Activated CD4-positive, alpha-beta T cell treated with anti-CD3 and anti-CD28 coated beads, Interleukin-2, amount 50 U/mL, for 4 hours (primary cell): ENCODE measurements at places on chromosomes 4 and X.

DNA sequence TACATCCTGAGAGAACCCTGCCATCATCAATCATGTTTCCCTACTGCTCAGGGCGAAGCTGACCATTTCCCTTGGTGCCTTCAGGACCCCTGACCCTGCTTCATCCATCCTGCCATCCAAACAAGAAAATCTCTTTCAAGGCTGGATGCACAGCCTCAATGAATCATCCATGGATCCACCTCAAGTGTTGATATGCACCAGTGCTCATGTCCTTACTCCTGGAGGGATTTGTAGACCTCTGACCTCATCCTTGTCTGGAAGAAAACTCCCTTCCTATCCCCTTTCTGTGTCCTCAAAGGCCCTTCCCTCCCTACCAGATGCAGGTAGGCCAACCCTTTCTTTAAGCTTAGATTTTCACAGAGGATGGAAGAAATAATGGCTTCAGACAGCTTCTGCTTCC lies 24.6 kb downstream of the BEX3 start:
- DNase-seq, result no peak

DNA sequence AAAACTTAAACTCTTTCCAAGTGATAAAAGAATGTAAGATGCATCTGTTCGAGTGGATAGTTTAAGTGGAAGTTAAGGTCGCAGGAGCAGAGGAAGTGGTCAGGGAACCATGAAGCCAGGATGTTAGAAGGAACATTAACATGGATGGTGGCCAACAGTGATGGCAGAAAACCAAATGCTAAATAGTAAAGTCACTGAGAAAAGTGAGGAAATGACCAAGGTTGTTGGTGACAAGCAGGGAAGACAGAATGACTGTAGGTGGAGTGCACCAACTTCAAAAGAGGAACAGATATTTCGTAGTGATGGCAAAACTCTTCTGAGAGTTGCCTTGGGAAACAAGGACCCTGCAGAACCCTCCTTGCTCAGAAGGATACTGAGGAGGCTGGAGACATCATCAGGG lies 226.2 kb downstream of the PALLD start:
- no peak for DNase-seq

DNA sequence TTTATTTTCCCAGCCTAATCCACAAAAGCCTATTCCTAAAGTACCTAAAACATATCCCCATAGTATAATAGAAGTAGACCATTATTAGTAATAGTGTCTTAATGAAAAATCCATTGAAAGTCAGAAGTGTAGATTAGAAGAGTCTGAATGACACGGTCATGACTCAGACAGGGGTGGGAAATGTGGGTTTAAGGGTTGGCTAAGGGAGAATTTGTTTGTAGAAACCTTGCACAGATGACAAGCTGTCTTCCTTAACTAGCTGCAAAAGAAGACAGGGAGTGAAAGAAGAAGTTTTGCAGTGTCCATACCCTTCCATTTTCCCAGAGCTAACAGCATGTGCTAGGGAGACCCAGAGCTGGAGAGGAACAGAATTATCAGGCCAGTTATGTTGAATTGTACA lies 242.7 kb upstream of the ETNPPL start:
- no peak for DNase-seq

- no peak for DNase-seq
Measured at GRCh38 chr4:18057821-18058533, 36.4 kb upstream of the LCORL start.

- no peak for DNase-seq
Measured at GRCh38 chrX:68193234-68193633, 240.1 kb downstream of the OPHN1 start.

DNA sequence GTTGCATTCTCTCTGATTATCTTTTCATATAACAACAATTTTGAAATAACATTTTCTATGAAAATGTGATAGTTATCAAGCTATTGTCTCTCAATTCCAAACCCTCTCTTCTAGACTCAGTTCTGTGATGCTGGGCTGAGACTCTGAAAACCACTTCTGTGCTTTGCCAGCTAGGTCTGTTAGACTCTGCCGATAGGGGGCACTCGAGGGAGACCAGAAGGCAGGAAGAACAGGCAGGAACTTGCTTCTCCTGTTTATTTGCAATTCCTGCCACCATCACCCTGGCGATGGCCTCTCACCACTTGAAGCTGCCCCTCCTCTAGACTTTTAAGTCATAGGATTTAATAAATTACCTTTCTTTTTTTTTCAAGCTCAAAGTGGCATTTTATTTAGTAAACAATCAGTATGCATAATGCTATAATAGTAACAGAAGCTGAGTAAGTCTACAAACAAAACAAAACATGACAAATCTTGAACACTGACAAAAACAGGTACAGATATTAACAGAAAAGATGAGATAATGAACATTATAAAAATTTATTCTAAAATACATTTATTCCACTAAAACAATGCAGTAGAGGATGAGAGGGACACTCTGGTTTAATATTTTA lies 49.7 kb downstream of the RASL11B start:
- DNase-seq, result peak; percentile 59

DNA sequence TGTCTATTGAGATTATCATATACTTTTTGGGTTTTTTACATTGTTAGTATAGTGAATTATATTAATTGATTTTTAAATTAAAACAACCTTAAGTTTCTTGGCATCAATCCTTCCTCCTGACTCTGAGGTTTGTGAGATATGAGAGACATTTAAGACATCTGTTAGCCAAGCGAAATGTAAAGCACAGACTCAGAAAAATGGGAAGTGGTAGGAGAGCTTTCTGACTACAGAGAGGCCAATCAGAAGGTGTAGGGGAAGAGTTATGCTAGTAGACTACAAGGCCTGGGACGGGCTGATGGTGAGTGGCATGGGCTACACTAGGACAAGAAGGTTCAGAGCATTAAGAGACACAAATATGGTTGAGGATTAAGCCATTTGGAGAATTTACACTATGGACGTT lies 255.4 kb downstream of the PRDM5 start:
- DNase-seq, result no peak

DNA sequence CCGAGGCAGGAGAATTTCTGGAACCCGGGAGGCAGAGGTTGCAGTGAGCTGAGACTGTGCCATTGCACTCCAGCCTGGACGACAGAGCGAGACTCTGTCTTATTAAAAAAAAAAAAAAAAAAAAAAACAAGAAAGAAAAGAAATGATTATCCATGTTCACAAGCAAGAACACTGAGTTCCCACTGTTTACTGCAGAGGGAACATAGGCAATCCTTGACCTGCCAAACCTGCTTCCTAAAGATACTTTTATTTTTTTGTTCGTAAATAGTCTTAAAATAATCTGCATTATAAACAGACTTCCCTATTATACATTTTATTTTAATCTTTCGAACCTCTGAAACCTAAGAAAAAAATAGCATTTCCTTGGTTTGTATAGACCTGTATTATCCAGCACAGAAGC lies 50.6 kb upstream of the TBC1D14 start:
- DNase-seq, result no peak

DNA sequence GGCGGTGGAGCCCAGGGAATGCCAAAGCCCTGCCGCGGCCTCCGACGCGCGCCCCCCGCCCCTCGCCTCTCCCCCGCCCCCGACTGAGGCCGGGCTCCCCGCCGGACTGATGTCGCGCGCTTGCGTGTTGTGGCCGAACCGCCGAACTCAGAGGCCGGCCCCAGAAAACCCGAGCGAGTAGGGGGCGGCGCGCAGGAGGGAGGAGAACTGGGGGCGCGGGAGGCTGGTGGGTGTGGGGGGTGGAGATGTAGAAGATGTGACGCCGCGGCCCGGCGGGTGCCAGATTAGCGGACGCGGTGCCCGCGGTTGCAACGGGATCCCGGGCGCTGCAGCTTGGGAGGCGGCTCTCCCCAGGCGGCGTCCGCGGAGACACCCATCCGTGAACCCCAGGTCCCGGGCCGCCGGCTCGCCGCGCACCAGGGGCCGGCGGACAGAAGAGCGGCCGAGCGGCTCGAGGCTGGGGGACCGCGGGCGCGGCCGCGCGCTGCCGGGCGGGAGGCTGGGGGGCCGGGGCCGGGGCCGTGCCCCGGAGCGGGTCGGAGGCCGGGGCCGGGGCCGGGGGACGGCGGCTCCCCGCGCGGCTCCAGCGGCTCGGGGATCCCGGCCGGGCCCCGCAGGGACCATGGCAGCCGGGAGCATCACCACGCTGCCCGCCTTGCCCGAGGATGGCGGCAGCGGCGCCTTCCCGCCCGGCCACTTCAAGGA lies at the start of gene FGF2:
FGF2 (plus strand) TSS at position 279 of the 705 bp plus-strand sequence; CDS start at position 623, 344 bp downstream.
- no peak for DNase-seq

DNA sequence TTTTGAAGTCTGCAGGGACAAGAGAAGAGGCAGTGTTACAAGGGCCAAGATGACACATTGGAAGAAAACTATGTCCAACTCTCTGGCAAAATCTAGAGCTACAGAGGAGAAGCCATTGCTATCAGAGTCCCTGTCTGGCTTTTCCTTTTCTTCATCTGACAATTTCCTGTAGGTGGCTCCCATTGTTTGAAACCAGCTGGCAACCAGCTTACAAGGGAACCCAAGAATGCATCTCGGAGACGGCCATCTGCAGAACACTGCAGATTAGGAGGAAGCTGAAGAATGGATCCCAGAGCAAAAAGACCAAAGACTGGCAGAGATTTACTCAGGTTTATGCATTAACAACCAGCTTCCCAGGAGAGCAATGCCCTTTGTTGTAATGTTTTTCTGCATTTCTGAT lies 216.2 kb upstream of the CTSO start:
- DNase-seq, result no peak

DNA sequence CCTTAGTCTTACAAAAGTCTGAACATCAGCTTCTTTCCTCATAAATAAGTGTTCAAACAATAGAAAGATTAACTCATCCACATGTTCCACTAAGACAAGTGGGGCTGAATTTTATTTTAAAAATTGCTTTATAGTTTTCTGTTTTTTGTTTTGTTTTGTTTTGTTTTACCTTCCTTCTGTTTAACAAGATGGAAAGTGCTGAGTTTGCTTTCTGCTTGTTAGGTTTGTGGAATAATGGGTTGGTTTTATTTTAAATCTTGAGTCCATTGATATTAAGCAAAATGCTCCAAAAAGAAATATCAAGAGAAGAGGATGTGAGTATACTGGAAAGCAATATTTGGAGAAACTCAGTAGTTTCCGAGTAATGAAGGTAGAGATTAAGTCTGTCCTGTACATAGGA lies 458.7 kb downstream of the FAT4 start:
- no peak for DNase-seq

DNA sequence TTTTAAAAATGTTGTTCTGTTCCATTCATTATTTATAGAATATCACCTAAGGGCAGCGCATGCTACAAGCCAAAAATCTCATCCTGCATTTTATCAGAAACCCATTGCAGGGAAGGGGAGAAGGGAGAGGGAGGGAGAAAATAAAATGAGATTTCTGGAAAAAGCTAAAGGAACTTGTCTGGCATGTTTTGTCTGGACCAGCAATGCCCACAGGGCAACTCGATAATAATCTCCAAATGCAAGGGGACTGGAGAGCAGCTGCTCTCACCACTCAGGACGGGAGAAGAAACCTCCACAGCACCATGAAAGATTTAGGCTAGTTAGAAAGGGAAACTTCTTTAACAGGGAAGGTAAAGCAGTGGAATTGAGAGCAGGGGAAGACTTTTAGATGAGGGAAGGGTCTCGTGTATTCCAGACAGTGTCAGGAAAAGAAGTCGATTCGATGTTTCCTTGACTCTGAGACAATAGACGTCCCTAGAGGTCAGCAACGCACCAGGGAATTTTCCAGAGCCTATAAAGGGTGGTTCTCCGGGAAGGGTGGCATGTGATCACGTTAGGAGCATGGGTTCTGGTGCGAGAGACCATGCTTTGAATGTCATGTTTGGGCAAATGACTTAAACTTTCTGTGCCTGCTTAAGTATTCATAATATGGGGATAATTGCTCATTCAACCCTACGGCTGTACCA lies 132.2 kb upstream of the NDP start:
- no peak for DNase-seq

DNA sequence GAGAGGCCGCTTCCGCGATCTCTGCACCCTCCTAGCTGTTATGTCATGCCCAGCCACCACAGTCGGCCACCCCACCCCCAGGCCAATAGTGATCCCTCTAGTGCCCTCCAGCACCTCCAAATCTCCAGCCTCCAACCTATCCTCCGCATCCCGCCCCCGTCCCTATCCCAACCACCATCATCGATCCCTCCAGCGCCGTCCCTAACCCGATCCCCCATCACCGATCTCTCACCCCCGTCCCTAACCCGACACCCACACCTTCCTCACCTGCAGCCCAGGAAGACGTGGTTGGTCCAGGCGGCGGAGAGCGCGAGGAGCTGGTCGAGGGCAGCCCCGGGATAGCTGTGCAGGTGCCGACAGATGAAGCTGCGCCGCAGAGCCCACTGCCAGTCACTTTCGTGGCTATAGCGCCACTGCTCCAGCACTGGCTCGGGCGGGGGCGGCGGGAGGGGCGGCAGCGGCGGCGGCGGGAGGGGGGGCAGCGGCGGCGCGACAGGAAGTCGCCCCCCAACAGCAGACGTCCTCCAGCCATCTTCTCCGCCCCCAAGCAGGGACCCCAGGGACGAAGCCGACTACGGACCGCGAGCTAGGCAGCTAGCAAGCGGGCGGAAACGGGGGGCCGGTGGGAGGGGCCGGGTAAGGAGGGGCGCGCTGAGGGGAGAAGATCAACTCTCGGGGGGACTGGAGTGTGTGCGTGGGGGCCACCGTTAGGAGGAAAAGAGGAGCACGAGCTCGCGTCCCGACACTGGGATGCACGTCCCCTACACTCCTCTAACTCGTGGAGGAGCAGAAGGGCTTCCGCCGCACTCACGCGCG lies 552 bp downstream of the NKRF start:
- DNase-seq, result peak; percentile 39

GRCh38 chr4:103073792-103074438 lies 2.6 kb downstream of the SLC9B2 start:
- DNase-seq, result no peak

DNA sequence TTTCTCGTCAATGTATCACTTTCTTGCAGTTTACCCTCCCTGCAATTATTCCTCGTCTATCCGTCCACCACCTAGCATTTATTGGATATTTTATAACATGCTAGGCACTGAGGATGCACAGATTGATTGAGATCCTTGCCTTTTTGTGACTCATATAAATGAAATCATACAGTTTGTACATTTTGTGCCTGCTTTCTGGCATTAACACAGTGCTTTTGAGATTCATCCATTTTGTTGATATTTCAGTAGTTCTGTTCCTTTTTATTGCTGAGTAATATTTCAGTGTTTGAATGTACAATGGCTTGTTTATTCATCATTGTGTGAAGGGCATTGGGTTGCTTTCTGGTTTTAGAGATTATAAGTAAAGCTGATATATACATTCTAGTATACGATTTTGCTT lies 841 bp downstream of the TBC1D19 start:
- no peak for DNase-seq
